DMS79 (cell line): ENCODE measurements at places on chromosomes 1 and 21.

GRCh38 chr1:15328351-15329103, 81.2 kb upstream of the EFHD2 start:
- DNase-seq = no peak

- DNase-seq = no peak
These were observed 136.0 kb upstream of the CYYR1 start for GRCh38 chr21:26709090-26709489.

GRCh38 chr1:230415405-230416132, 10.6 kb downstream of the PGBD5 start:
- no peak for DNase-seq

GRCh38 chr1:80926531-80926930, 874.2 kb upstream of the ADGRL2 start:
- DNase-seq = no peak

DNA sequence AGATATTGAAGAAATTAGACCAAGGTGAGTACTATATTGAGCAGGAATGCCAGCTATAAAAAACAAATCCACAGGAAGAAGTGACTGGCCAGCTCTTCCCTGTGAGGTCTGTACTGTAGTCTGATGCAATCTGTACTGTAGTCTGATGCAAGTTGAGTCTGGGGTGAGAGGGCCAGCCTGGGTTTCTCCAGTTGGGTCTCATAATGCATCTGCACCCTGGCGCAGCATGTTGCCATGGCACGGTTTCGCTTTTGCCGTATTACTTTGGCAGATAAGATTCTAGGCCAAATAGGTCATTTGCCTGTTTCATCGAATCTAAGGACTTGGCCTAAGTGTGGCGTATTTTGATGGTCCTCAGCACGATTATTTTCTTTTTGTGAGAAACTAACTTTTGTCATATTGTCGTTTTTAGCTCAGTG, 24.4 kb upstream of the PGD start:
- no peak for DNase-seq

GRCh38 chr21:20276377-20276776, 721.8 kb upstream of the NCAM2 start:
- no peak for DNase-seq

DNA sequence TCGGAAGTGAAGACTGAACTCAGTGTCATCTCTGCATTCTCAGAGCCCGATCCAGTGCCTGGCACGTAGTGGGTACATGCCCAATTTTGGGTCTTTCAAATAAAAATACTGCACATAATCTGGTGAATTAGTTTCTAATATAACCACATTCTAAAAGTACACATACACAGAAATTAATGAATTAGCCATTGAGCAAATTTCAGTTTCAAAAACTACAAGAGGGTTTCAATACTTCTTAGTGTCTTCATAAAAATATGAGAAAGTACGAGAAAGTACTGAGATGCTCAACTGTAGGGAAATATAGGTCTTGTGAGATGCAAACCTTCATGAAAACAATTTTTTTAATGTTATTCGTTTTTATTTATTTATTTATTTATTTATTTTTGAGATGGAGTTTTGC, 86.9 kb downstream of the SMYD2 start:
- DNase-seq = no peak

DNA sequence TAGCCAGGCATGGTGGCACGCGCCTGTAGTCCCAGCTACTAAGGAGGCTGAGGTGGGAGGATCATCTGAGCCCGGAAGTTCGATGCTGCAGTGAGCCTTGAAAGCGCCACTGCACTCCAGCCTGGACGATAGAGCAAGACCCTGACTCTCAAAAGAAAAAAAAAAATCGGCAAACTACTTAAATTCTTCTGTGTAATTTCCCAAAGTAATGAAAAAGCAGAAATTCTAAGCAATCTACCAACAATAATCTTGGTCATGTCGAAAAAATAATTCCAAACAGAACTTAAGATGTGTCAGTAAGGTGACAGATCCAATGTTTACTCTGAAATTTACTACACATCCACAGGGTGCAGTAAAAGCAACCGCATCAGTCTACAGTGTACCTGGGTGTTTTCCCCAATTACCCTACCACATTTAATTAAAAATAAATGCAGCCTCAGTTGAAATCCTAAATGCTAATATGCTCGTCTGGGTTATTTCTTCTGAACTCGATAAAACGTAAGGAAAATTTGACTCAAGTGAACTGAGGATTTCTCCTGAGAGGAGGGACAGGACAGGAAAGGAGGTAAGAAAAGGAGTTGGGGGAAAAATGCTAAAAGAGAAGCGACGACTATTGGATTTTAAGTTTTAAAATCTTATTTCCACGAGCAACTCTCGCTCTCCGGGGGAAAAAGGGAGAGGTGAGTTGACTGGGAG, 801 bp downstream of the EPRS1 start:
- no peak for DNase-seq

GRCh38 chr1:18151436-18152122, 44.0 kb downstream of the IGSF21 start:
- no peak for DNase-seq

DNA sequence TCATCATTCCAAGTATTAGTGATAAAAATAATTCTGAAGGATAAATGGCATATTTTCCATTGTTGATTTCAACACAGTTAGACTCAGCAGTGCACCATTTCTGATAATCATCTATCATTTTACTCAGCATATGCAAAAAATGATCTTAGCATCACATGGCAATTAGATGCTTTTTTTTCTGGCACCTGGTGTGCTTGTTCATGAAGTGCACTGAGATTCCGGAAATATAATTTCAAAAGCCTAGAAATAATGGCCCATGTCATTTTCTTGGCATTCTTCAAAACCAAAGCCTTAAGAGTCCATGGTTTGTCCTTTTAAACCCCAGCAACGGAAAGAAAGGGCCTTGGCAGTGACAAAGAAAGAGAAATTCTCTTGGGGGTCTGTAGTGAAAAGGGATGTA, 278.8 kb downstream of the KIF26B start:
- DNase-seq = peak; percentile 77

GRCh38 chr21:16460936-16461335, 731.2 kb downstream of the USP25 start:
- DNase-seq = no peak

- DNase-seq = no peak
These were observed 14.1 kb upstream of the SVBP start for GRCh38 chr1:42831273-42831672.

- DNase-seq = no peak
These were observed 34.1 kb upstream of the SLC25A33 start for GRCh38 chr1:9505143-9505542.

DNA sequence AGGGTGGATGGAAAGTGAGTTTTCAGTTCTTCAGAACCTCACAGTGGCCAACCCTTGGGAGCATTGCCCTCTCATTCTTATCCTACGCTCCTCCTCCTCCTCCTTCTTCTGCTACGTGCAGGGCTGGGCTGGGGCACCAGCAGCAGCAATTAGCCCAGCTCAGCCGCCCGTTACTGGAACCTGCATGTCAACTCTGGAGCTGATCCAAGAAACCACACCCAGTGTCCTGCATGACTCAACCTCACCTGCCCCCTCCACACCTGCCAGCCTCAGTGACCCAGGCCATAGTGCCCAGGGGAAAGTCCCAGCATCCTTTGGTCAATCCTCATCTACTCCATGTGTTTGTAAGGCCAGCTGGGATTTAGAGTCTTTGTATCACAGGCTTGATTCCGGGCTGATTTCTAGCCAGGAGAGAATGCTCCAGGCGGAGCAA, 12.6 kb downstream of the ELF3 start:
- DNase-seq = peak; percentile 42

- DNase-seq = no peak
These were observed 1.4 kb downstream of the S100A6 start for GRCh38 chr1:153534226-153534924.

- no peak for DNase-seq
These were observed 113.1 kb upstream of the IRF2BP2 start for GRCh38 chr1:234722904-234723720.

GRCh38 chr1:170885551-170885950, 49.8 kb upstream of the MROH9 start:
- DNase-seq = no peak
